ENCODE measurements at places on chromosomes 5 and 9.
A peak's percentile ranks its signal among the peaks of the same experiment; 100 is the strongest.

GRCh38 chr9:6977761-6978160 lies 220.0 kb downstream of the KDM4C start:
- no peaks in the 10 kb centered on the region for H3K27me3 ChIP-seq
- no peak overlapping the region for H3K27ac ChIP-seq
- DNase-seq, result no peak
- H3K4me3 ChIP-seq, result no peak overlapping the region

GRCh38 chr5:72509401-72509800 lies 2.2 kb upstream of the ZNF366 start:
- no peaks in the 10 kb centered on the region for H3K36me3 ChIP-seq
- no peak for DNase-seq
- H3K27ac ChIP-seq, result no peak overlapping the region
- peaks cover 47% of the 10 kb centered on the region for H3K4me1 ChIP-seq

GRCh38 chr5:136525597-136525996 lies 160.3 kb upstream of the TRPC7 start:
- peaks cover 12% of the 10 kb centered on the region for H3K27me3 ChIP-seq
- H3K4me1 ChIP-seq, result no peaks in the 10 kb centered on the region
- H3K27ac ChIP-seq, result no peak overlapping the region
- H3K36me3 ChIP-seq, result no peaks in the 10 kb centered on the region
- no peak for DNase-seq
- no peak overlapping the region for H3K4me3 ChIP-seq

DNA sequence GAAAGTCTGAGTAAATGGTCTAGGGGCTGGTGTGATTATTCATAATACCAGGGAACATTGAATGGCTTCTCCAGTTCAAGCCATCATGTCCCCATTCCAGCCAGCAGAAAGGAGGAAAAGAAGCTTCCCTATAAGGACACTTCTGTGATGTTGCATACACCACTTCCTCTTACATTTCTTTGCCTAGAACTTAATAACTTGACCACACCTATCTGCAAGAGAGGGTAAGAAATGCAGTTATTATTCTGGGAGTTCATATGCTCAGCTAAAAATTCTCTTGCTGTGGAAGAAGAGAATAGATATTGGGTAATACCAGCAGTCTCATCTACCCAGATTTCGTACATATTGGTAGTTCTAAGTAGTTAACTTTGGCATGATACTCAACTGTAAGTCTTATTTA lies 166.1 kb downstream of the SLC28A3 start:
- 0 out of 2 replicates have a peak, but pooled peaks cover 8% of the 10 kb centered on the region for H3K27me3 ChIP-seq
- no peak for DNase-seq
- peaks cover 3% of the 10 kb centered on the region for H3K4me1 ChIP-seq
- H3K27ac ChIP-seq, result no peak overlapping the region
- no peak overlapping the region for H3K4me3 ChIP-seq
- no peaks in the 10 kb centered on the region for H3K36me3 ChIP-seq

- H3K4me1 ChIP-seq, result no peaks in the 10 kb centered on the region
- H3K4me3 ChIP-seq, result no peak overlapping the region
- no peaks in the 10 kb centered on the region for H3K36me3 ChIP-seq
- no peaks in the 10 kb centered on the region for H3K27me3 ChIP-seq
- H3K27ac ChIP-seq, result no peak overlapping the region
- no peak for DNase-seq
Observed at GRCh38 chr5:95784514-95785302, 37.8 kb downstream of the GLRX start.

DNA sequence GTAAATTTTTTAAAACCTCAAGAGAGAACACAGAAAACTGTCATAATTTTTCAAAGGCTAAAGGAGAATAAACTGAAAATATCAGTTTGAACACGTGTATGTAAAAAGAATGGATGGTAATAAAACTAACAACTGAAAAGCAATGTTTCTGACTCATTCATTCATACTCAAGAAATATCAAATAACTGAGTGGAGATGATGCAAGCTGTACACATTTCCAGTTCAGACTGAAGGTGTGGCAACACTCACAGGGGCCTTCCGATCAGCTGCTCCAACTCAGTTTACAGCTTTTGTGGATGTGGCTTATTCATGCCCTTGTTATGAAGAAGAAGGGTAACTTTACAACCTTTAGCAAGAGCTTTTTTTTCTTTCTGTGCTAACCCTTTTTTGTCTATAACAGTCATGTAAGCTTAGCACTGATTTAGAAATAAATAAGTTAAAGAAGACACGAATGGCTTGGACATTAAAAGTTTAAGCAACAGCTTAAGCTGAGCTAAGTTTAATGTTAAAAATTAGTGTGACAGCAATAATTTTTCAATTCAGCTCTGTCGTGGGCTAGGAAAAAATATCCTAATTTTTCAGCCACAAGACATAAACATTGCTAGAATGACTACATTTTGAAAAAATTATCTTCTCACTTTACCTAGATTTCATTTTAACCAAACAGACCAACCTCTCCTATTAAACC lies 453.5 kb downstream of the RAB3C start:
- H3K36me3 ChIP-seq, result no peaks in the 10 kb centered on the region
- DNase-seq, result peak; percentile 86
- H3K27me3 ChIP-seq, result no peaks in the 10 kb centered on the region
- peaks cover 38% of the 10 kb centered on the region for H3K4me1 ChIP-seq
- H3K4me3 ChIP-seq, result peak overlapping the region; percentile 34

DNA sequence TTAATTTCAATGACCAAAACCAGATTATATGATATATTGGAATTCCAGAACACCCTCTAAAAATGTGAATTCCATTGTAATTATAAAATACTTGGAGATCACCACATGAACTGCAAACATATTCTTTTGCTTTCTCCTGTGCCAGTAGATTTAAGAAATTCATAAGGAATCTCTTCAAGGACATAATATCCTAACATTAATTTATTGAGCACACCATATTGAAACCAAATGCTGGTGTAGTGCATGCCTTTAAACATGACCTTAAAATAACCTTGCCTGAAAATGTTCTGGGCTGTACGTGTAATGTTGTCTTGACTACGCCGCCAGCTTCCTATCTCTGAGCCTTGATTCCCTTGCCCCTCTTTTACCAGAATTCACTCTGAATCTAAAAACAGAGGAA lies 205.0 kb upstream of the ACTBL2 start:
- no peaks in the 10 kb centered on the region for H3K36me3 ChIP-seq
- DNase-seq, result no peak
- H3K27me3 ChIP-seq, result no peaks in the 10 kb centered on the region
- H3K4me1 ChIP-seq, result peaks cover 7% of the 10 kb centered on the region
- no peak overlapping the region for H3K27ac ChIP-seq

DNA sequence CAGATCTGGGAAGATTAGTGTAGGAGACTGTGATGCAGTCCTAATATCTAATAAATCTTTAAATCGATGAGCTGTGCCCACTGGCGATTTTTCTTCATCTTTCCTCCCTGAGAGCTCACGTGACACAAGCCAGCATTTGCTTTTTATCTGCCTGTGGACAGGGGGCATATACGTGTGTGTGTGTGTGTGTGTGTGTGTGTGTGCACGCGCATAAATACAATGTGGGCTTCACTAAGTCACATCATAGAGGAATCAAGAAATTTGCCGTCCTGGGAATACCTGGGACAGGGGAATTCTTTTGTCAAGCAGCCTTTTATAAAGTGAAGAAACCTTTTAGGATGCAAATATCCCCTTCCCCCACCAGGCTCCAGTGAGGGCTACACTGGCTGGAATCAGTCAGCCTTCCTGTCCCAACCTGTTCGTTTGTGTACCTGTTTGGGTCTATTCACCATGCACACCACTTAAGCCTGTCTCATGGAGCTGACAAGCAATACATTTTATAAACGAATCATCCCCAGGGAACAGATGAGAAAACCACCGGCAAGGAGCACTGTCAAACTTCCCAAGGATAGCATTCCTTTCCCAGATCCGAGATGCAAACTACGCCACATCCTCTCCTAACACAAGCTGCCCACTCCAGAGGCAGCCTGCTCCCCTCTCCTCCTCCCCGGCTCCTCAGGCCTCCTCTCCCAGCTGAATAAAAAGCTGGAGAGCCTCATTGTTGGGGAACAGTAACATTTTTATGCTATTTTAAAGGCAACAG lies 2.7 kb downstream of the EPB41L4B start:
- peak overlapping the region; percentile 68 for H3K27ac ChIP-seq
- DNase-seq, result peak; percentile 39
- H3K4me1 ChIP-seq, result peaks cover 60% of the 10 kb centered on the region

- H3K36me3 ChIP-seq, result no peaks in the 10 kb centered on the region
- no peaks in the 10 kb centered on the region for H3K27me3 ChIP-seq
- no peak for DNase-seq
- no peaks in the 10 kb centered on the region for H3K4me1 ChIP-seq
- H3K27ac ChIP-seq, result no peak overlapping the region
- H3K4me3 ChIP-seq, result no peak overlapping the region
Observed at GRCh38 chr9:107699231-107699630, 209.7 kb upstream of the KLF4 start.

GRCh38 chr5:138469540-138470321 lies 4.5 kb downstream of the EGR1 start:
- no peak for DNase-seq
- H3K27ac ChIP-seq, result no peak overlapping the region
- H3K4me3 ChIP-seq, result no peak overlapping the region
- H3K36me3 ChIP-seq, result no peaks in the 10 kb centered on the region
- H3K4me1 ChIP-seq, result no peaks in the 10 kb centered on the region
- peaks cover 16% of the 10 kb centered on the region for H3K27me3 ChIP-seq

GRCh38 chr5:167448376-167448775 lies 843.1 kb upstream of the WWC1 start:
- no peak for DNase-seq
- 0 out of 2 replicates have a peak, but pooled peaks cover 3% of the 10 kb centered on the region for H3K27me3 ChIP-seq
- H3K4me1 ChIP-seq, result no peaks in the 10 kb centered on the region
- no peaks in the 10 kb centered on the region for H3K36me3 ChIP-seq

DNA sequence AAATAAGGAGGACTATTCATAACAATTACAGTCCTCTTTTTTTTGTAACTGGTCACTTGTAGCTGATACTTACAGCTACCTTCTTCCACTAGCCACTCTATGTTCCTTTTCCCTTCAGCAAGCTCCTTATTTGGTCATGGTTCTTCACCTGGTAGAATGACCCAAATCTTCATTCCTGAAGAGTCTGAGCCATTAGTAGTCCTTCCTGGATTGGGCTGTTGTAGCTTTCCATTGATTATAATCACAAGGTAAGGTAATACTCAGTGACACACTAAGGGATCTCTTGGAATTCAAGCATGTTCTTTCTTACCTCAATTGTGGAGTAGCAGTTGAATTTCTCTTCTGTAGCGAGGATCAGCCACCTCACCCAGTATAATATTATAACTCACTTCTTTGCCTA lies 25.5 kb upstream of the ITGA2 start:
- peak; percentile 37 for DNase-seq
- H3K4me3 ChIP-seq, result no peak overlapping the region
- no peak overlapping the region for H3K27ac ChIP-seq
- H3K27me3 ChIP-seq, result no peaks in the 10 kb centered on the region

- H3K36me3 ChIP-seq, result no peaks in the 10 kb centered on the region
- DNase-seq, result no peak
- H3K27me3 ChIP-seq, result peaks cover 35% of the 10 kb centered on the region
- H3K27ac ChIP-seq, result no peak overlapping the region
Observed at GRCh38 chr5:169296419-169297143, 4.4 kb downstream of the SLIT3 start.

- H3K4me3 ChIP-seq, result peak overlapping the region; percentile 43
- peak overlapping the region; percentile 84 for H3K27ac ChIP-seq
- H3K36me3 ChIP-seq, result no peaks in the 10 kb centered on the region
- no peaks in the 10 kb centered on the region for H3K27me3 ChIP-seq
- DNase-seq, result peak; percentile 49
Observed at GRCh38 chr5:132260051-132260450, 2.6 kb downstream of the PDLIM4 start.

GRCh38 chr5:179322071-179323025 lies 22.9 kb downstream of the ADAMTS2 start:
- H3K27me3 ChIP-seq, result peaks cover 49% of the 10 kb centered on the region
- H3K27ac ChIP-seq, result no peak overlapping the region
- H3K4me3 ChIP-seq, result no peak overlapping the region
- H3K4me1 ChIP-seq, result no peaks in the 10 kb centered on the region
- DNase-seq, result no peak

- H3K27ac ChIP-seq, result no peak overlapping the region
- no peak for DNase-seq
- peaks cover 22% of the 10 kb centered on the region for H3K4me1 ChIP-seq
- H3K36me3 ChIP-seq, result no peaks in the 10 kb centered on the region
- H3K27me3 ChIP-seq, result no peaks in the 10 kb centered on the region
Observed at GRCh38 chr9:109791003-109791677, 11.1 kb downstream of the PALM2AKAP2 start.

- no peak overlapping the region for H3K27ac ChIP-seq
- no peaks in the 10 kb centered on the region for H3K4me1 ChIP-seq
- DNase-seq, result no peak
- H3K4me3 ChIP-seq, result no peak overlapping the region
- H3K36me3 ChIP-seq, result no peaks in the 10 kb centered on the region
Observed at GRCh38 chr5:28488752-28489151, 1450.4 kb upstream of the CDH9 start.

GRCh38 chr9:69785757-69786156 lies 25.9 kb upstream of the PTAR1 start:
- no peak overlapping the region for H3K27ac ChIP-seq
- no peaks in the 10 kb centered on the region for H3K36me3 ChIP-seq
- peaks cover 24% of the 10 kb centered on the region for H3K27me3 ChIP-seq
- DNase-seq, result peak; percentile 24
- no peaks in the 10 kb centered on the region for H3K4me1 ChIP-seq
- no peak overlapping the region for H3K4me3 ChIP-seq

- H3K36me3 ChIP-seq, result no peaks in the 10 kb centered on the region
- no peak for DNase-seq
- no peak overlapping the region for H3K4me3 ChIP-seq
- no peaks in the 10 kb centered on the region for H3K27me3 ChIP-seq
- H3K27ac ChIP-seq, result no peak overlapping the region
Observed at GRCh38 chr5:17832949-17833745, 198.9 kb downstream of the TAF11L14 start.

DNA sequence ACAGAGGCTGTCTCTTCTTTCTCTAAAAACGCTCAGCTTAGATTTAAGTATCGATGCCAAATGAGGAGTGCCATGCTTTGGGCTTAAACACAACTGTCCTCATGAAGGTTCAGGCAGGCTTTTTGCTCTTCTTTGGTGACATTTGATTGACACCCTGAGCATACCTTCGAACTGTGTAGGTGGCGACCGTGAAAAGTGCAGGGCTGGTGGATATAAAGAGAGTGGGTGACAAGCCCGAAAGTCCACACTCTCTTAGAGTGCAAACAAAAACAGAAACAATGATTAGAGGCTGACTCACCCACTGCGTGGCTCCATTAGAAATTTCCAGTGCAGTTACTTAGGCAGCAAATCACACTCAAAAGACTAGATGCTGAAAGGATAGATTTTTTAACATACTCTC lies 141.7 kb downstream of the SYK start:
- peaks cover 17% of the 10 kb centered on the region for H3K4me1 ChIP-seq
- H3K36me3 ChIP-seq, result no peaks in the 10 kb centered on the region
- H3K4me3 ChIP-seq, result no peak overlapping the region
- H3K27me3 ChIP-seq, result no peaks in the 10 kb centered on the region
- DNase-seq, result peak; percentile 53

- no peaks in the 10 kb centered on the region for H3K36me3 ChIP-seq
- no peaks in the 10 kb centered on the region for H3K27me3 ChIP-seq
- H3K4me1 ChIP-seq, result peaks cover 13% of the 10 kb centered on the region
- H3K4me3 ChIP-seq, result peak overlapping the region; percentile 81
- no peak for DNase-seq
Observed at GRCh38 chr5:126778675-126779403, 1.9 kb downstream of the LMNB1 start.

All from PC-3 (cell line).